DMS79 treated with DMSO at 0.1 percent for 48 hours (cell line): ENCODE measurements at places on chromosomes 7 and 10.

- DNase-seq, result no peak
These were observed 54.6 kb downstream of the CTBP2 start for GRCh38 chr10:125105706-125106255.

DNA sequence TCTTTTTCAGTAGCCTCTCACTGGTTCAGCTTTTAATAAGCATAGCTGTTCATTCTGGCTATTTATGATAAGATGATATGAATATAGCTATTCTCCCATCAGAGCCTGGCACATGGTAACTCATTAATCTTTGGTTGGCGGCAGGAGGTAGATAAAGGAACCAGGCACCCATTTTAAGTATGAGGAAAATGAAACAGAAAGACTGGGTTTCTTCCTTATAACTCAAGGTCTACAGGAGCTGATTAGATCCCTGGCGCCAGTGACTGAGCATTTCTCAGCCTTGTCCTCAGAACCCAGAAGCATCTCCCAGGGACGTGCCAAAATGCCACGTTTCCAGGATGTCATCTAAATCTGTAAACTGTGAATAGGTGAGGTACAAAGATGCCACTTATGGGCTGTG is 141.9 kb downstream of the TCF7L2 start:
- no peak for DNase-seq

DNA sequence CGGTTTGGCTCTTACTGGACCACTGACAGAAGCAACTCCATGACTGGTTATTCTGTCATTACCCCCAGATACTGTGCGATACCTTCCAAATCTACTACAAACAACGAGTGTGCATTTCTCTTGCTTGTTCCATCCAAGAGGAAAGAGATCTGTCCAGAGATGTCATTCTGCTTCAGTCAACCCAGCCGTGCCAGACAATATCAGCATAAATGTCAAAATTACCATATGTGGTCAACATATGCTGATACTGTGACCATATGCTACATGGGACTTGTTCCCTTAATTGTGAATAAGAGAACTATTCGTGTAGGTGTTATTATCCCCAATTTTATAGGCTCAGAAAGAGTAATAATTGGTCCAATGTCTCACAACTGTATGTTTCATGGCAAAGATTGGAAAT is 143.2 kb upstream of the PRSS1 start:
- no peak for DNase-seq

- DNase-seq, result no peak
These were observed 41.9 kb downstream of the TCF7L2 start for GRCh38 chr10:112991888-112992491.

DNA sequence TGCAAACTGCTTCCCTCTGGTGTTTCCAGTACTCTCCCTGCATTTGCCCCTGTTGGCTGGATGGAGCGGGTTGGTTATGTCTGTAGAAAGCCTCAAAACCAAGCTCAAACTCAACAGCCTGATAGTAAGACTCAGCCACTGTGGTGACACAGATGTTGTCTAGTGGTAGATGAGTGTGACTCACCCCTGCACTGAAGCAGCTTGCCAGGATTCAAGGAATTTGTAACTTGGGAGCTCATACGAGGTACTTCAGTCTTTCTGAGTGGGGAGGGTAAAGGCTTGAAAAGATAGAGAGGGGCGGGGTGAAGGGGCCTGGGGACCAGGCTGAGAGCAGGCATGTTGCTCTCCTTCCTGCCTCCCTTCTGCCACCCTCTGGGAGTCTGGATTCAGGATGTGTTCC is 22.9 kb upstream of the AQP1 start:
- peak; percentile 79 for DNase-seq

DNA sequence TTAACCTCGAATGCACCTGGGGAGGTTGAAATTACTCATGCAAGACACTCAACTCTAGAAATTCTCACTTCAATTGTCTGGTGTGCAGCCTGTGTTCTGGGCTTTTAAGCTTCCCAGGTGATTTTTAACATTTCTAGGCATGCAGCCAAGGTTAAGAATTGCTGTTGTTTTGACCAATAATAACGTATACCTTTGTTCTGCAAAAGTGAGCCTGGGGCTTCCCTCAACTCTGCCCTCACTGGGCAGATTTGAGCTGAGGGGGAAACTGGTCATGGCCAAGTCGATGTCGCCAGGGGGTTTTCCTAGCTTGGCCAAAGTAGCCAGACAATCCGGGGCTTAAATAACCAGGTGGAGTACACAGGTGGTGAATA is 568 bp downstream of the PRSS2 start:
- peak; percentile 99 for DNase-seq

- no peak for DNase-seq
These were observed 80.6 kb downstream of the MGMT start for GRCh38 chr10:129547608-129548007.

DNA sequence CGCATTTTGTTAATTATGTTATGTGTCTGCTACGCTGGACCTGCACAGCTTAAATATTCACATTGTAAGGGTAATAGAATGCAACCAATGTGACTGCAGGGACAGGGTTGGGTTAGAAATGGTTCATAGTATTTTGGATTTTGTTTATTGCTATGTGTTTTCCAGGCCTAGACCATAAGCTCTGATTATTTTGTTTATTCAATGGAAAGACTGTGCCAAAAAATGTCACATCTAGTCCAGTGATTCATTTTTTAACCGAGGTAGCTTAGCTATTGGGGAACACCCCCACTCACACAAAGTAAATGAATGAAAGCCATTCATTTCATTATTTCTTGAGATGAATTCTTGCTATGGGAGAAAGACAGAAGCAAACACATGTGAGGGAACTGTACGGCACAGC is 516.5 kb upstream of the ANKRD30A start:
- no peak for DNase-seq

DNA sequence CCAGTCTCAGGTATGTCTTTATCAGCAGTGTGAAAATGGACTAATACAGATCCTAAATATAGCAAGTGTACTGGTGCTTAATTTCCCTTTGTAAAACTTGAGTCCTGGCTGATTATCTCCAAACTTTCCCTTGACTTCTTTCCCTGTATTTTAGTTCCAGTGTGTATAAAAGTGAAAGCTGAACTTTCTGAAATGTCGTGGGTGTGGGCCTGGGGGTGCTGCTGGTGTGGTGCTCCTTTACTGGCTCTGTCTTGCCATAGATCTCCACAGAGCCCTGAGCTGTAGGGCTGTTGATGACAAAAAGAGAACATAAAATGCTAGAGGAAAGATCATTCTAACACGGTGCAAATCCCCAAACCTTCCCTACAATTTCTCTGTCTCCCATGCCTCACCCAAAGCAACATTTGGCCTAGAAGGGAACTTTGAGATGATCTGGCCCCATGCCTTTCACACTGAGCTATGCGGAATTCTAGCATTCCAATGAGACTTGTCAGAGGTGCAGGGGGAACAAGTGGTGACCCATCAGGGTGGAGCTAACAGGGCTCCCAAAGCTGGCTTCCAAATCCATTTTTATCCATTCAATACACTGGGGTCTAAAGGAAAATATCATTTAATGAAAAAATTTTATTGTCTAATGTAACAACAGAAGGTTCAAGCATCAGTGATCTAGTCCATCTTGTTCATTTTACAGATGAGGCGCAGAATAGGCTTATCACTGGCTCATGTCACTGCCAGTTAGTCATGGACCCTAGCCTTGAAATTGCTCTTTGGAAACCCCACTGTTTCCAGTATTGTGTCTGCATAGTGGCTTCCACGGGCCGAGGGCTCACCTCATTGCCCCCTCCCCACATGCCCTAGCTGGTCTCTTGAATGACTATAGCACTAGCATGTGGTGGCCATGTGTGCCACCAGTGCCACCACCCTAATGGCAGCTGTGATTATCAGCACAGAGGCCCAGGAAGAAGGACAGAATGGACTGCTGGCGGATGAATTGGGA is 1000.9 kb downstream of the LRMDA start:
- no peak for DNase-seq

- peak; percentile 27 for DNase-seq
These were observed 1.2 kb upstream of the SLC18A3 start for GRCh38 chr10:49609006-49609282.

DNA sequence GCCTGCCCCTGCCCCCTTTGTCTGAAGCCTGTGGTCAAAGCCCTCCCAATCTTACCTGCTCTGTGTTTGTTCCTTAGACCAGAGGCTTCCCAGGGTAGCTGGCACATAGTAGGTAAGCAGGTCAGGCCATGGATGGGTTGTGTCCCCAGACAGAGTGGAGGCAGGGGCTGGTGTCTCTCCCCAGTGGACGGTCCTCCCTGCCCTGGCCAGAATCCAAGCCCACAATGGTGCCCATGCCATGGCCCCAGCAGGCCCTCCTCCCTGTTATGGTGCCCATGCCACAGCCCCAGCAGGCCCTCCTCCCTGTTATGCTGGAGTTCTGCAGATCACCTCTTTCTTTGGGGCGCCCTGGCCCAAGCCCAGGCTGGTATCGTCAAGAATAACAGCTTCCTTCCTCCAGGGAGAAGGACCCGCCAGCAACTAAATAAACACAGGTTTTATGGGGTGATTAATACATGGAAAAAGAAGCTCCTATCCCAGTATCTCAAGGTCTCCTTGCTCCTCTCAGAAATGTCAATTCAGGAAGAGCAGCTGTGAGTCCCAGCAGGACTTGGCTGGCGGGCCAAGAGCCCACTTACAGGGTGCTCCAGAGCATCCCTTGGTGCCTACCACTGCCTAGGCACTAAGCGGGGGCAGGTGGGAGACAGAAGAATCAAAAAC is 82.0 kb downstream of the NEURL1 start:
- DNase-seq, result no peak

- no peak for DNase-seq
These were observed 451.4 kb downstream of the SUGCT start for GRCh38 chr7:40586197-40586596.

GRCh38 chr10:5527332-5528200 is 2.8 kb downstream of the CALML3 start:
- peak; percentile 13 for DNase-seq

DNA sequence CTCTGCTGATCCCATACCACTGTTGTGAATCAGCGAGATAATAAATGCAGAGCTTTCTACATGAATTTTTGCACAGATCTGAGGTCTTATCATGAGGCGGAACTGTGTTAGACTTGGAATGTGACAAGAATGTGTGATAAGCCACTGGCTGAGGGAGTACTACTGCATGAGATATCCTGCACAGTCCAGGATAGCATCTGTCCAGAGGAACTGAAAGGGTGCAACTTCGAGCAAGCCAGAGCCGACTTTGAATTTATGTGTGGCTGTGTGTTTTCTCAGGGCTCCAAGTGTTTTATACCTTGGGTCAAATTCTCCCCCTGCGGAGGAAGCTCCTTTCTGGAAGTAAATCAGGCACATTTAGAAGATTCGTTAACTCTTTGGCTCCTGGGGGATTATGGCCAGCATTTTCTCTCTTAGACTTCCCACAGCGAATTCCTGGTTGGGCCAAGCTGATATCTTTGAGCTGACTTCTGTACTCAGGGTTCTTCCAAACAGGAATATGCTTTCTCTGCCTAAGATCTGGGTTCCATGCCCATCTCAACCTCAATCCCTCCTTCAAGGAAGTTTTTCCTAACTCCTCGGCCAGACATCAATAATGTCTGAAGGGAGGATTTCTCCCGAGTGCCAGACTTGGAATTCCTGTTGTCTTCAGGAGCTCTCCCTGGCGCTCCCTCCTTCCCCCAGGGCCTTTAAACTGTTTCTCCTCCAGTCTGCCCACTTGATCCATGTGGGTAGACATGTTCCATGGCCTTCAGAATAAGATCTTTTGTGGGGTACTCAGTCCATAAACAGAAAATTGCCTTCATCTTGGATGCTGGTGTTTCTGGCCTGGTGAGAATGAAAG is 2.5 kb upstream of the MEST start:
- no peak for DNase-seq

- no peak for DNase-seq
These were observed 72.0 kb downstream of the DGKI start for GRCh38 chr7:137774793-137775201.

DNA sequence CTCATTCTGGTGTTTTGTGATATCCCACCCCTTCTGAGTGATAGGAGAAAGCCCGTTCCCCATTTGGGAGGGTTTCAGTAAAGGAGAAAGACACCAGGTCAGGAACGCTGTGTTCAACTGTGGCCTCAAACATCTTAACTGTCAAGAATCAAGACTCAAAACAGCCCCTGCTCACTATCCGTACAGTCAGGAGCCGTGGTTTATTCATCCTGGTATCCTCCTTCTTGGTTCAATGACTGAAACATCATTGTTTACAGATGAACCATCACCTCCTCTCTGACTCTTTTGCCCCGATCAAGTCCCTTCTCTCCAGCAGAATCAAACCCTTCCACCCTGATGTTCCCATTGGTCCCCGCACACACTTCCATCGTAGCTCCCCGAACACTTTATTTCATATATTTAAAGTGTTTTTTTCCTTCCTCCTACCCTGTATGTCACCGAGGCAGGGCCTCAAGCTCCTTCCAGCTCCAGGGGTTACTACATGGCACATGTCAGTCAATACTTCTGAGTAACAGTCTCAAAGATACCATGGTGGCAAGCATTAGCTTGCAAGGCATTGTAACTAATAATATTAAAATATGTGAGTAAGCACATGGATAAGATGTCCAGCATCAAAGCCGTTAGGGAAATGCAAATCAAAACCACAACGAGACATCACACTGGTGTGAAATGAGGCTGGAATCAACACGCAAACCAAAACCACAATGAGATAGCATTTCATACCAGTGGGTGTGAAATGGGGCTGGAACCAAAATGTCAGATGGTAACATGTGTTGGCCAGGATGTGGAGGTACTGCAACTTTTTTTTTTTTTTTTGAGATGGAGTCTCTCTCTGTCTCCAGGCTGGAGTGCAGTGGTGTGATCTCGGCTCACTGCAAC is 124.7 kb upstream of the C1QL3 start:
- DNase-seq, result no peak

DNA sequence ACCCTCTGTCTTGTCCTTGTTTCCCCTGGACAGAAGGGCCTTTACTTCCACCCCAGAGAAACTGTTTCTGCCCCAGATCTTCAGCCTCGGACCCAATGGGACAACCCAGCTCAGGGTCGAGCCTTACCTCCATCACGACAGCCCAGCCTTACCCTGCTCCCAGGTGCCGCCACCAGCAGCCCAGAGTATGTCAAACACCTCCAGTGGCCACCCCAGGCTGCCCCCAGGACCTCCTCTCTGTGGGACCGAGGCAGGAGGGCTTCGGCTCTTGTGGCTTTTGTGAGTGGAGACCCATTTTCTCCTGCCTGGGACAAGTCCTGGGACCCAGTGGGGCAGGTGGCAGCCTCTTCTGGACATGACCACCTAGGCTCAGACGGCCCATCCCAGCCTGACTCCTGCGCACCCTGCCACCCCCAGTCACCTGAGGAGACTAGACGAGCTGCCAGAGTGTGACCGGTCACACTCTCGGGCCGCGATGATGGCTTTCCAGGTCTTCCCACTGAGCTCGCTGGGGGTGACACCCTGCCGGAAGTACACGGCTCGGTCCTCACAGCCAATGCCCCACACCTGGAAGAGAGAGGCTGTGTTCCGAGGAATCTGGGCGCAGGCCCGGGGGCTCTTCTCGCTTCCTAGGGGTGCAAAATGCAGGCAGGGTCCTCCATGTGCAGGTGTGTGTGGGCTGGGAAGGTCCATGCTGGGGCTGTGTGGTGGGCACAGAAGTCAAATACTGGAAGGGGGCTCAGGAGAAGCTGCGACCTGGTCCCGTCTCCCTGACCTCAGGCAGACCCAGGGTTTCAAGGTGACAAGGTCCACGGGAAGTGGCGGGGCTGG is 15.5 kb downstream of the TECPR1 start:
- DNase-seq, result no peak
